NCI-H1436 treated with DMSO at 0.1 percent for 48 hours (cell line): ENCODE measurements at places on chromosomes 3 and 15.

DNA sequence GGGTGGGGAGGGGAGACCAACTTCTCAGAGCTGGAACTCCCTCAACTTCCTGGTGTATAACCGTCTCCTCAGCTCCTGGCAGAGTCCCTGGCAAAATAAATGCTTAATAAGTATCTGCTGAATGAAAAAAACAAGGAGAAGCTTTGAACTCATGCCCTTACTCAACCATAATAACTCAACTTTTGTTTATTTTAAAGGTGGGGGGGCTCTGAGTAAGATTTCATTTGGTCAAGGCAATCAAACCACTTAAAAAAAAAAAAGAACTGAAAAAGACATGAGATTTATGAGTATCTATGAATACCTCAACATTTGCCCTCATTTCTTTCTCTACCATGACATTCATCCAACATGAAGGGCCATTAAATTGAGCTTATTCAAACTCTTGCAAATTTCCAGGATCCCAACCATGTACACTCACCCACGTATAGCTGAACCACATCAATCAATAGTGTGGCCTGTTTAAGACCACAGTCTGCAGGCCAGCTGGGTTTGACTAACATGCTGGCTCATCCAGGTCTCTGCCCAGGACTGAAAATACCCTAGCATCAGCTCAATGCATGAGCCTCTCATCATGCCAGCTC, 157.9 kb downstream of the FOXP1 start:
- no peak for DNase-seq

GRCh38 chr3:23105048-23105447, 98.1 kb upstream of the UBE2E2 start:
- no peak for DNase-seq

- no peak for DNase-seq
Observed at GRCh38 chr3:115578331-115578730, 45.0 kb upstream of the GAP43 start.

- no peak for DNase-seq
Observed at GRCh38 chr3:30682434-30683155, 76.2 kb downstream of the TGFBR2 start.

- no peak for DNase-seq
Observed at GRCh38 chr3:48222616-48223513, at the start of gene CAMP. TSS of gene CAMP (plus strand) at chr3:48223495. CDS start at chr3:48223512, 17 bp downstream.

DNA sequence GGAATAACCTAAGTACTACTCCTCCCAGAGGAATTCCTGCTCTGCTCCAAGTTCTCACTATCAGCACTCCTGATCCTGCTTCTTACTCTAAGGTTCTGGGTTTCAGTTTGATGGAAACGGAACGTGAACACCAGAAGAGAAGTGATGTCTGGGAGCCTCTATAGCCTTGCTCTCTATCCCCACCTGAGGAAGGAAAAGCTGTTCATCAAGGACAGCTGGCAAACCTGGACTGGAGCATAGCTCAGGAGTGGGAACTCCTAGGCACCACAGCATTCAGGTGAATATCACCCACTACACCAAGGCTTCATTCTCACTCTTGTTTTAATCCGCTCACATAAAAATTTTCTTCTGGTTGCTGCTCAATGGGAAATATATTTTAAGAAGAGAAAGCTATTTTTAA, 13.0 kb upstream of the CADPS start:
- no peak for DNase-seq

DNA sequence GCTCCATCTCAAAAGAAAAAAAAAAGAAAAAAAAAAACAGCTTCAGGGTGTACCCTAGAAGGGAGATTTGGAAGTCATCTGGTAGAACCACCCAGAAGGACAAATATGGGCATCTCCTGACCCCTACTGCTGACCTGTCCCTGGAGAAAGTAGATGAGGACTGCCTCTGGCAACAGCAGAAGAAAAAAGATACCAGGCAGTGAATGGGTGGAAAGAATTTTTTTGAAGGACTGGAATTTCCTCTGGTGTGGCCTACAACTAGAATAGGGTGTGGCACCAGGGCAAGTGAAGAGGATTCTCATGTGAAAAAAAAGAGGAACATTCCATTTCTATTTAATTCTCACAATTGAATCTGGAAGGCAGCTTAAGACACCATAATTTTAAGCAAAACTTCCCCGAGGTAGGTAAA, 3.1 kb downstream of the ANXA2 start:
- DNase-seq = no peak

- DNase-seq = no peak
Observed at GRCh38 chr3:192897005-192897404, 20.7 kb downstream of the MB21D2 start.

DNA sequence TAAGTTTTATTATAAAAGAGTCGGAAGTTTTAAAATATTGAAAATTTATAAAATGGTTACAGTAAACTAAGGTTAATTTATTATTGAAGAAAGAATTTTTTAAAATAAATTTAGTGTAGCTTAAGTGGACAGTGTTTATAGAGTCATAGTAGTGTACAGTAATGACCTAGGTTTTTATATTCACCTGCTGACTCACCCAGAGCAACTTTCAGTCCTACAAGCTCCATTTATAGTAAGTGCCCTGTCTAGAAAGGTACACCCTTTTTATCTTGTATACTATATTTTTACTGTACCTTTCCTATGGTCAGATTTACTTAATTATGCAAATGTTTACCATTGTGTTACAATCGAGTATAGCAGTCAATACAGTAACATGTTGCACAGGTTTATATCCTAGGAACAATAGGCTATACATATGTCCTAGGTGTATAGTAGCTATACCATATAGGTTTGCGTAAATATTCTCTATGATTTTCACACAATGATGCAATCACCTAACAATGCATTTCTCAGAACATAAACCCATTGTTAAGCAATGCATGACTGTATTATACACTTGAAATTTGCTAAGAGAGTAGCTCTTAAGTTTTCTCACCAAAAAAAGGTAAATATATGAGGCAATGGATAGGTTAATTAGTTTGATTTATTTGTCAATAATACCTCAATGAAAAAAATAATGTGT, 106.9 kb upstream of the CD96 start:
- DNase-seq = no peak

DNA sequence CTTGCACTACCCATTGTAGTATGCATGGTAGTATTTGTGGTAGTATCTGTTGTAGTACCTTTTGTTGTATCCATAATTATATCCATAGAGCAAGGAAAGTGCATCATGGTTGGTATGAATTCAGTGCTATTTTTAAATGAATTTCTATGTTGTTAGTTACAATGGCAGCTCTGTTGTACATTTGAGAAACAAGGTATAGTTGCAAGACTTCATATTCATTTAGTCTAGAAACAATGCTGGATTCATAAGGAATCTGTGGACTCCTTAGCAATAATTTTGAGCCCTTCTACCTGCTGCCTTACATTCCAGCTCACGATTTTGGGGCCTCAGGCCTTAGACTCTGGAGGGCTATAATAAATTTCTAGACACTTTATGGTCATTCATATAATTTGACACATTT, 141.8 kb downstream of the FAM43A start:
- no peak for DNase-seq

DNA sequence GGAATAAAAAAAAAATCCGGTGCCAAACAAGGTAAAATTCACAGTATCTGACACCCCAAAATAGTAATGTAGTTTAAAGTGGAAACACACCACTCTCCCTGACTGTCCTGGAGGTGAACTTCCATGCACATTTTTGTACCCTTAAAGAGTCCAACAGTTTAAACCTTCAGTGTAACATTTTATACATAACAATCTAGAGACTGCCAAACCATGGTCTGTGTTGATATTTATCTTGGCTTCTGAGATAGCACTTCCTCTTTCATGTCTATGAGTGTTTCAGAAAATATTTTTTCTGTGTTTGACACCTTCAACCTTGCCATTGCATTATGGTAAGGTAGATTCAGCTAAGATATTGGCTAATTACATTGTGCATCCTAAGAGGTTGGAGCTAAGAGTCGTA, 13.9 kb downstream of the TMEM45A start:
- no peak for DNase-seq

DNA sequence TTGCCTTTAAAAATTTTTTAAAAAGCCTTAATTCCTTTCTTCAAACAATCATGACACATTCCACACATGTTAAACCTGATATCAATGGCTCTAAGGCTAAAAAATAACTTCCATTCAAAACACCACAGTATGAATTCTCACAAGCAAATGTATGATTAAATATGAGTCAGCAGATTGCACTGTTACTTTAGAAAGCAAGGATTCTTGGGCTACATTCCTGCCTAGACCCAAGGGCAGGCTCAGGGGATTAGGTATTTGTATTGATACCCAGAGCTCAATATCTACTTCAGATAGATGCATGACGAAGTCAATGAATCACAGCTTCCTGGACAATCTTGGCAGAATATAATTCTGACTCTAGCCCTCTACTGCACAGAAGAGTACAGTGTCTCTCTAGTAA, 65.7 kb downstream of the RARB start:
- DNase-seq = no peak
